ENCODE measurements at places on chromosomes 7 and 10.

GRCh38 chr7:30800785-30801252 lies 29.6 kb downstream of the MINDY4 start:
- DNase-seq, result no peak

- no peak for DNase-seq
These were observed 24.4 kb downstream of the CACNA2D1 start for GRCh38 chr7:82419200-82419599.

GRCh38 chr10:123945325-123945920 lies 53.8 kb upstream of the CPXM2 start:
- no peak for DNase-seq

DNA sequence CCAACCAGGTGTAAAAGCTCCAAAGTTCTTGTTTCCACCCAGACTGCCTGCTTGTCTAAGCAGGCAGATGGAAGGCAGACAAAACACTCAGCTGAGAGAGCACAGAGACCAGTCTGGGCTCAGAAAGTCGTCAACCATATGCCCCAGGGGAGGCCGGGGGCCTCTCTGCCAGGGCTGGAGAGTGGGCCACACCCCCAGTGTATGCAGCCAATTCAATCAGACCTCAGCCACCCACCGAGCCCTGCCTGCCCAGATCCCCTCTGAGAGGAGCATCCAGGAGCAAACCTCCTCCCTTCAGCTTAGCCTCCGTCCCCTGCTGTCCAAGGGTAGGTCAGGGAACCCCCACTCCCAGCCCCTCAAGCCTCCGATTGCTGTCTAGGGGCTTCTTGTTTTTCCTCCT lies 196.3 kb downstream of the LSM5 start:
- no peak for DNase-seq

DNA sequence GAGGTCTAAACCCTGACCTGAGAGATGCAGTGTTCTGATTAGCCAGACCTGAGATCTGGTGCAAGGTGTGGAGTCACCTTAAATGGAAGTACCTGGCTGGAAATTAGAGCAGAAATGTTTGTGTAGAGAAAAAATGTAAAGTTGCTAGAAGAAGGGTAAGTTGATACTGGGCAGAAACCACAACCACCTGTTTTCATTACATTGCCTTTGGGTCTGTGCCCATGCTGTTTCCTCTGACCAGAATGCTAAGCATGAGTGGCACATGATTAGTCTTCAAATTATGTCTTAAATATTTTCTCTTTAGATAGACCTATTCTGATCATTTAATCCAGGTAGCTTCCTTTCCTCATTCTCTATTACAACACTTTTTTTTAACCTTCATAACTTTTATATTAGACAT lies 69.0 kb downstream of the CASD1 start:
- no peak for DNase-seq

DNA sequence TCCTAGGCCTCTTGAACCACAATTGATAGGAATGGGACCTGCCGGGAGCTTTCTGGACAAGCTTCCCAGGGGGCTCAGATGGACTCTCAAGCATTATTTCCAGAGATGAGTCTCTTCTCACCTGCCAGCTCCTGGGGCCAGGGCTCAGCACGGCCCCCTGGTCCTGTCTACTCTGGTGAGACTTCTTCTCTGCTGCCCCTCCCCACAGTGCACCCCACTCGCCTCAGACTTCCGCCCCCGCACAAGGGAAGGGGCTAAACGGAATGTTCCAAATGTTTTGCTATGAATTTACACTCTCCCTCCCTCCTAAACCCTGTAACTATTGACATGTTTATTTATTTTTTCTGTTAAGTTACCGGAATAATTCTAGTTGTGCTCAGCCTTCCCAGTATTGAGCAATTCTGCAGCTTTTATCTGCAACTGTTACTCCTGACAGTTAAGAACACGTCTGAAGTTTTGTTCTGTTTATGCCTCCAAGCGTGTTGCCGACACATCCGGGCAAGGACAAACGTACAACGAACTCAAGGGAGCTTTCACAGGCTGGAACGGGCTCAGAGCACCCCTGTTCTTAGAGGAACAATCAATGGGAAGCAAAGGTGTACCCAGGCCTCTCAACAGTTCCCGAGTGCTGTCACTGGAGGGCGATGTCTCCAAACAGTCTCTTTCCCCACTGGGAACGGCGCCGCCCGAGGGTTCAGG lies 55.2 kb downstream of the FHIP2A start:
- no peak for DNase-seq

GRCh38 chr10:128633864-128634540 lies 507.8 kb upstream of the MKI67 start:
- DNase-seq, result no peak

- no peak for DNase-seq
These were observed 935 bp downstream of the ZNF273 start for GRCh38 chr7:64904008-64904407.

DNA sequence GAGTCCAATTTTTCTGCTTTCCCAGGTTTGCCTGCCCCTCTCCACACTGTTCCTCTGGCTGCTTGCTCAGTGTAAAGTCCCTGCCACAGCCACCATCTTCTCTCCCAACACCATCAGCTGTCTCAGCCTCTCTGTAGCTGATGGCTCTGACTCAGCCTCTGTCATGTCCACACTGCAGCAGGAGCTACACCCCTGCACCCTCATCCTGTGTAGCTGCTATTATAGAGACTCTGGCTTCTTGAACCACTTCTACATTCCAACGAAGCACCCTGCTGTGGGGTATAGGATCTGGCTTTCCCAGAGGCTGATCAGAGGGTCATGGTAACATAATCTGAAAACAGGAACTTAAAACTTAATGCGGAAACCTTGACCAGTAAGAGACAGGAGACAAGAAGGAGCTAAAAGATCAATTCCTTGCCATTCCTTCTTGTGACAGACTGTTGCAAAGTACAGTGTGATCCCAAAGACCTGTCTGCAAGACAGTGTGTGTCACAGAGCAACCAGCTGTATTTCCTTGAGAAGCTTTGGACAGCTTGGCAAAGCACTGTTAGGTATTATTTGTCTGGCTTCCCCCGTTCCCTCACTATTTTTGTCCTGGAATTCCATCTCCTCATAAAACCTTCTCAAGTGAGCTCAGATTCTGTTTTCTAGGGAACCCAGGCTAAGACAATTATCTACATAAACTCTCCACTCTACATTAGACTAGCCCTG lies 42.3 kb downstream of the NRCAM start:
- DNase-seq, result no peak

GRCh38 chr10:101965075-101965765 lies 90.8 kb downstream of the ARMH3 start:
- no peak for DNase-seq

DNA sequence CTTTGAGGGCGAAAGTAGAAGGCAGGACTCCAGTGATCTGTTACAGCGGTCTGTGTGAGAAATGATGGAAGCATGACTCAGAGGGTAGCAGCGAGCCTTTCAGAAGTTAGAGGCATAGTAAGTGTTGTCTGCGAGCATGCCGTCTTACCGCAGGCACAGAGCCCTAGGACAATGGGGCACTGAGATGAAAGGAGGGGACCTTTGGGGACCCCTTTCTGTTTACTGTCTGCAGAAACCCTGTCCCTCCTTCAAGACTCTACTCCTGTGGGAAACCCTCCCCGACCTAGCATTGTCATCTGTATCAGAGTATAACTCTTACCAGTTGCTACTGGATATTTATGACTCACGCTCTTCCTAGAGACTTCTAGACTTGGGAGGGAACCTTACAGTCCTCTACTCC lies 87.2 kb upstream of the AGK start:
- no peak for DNase-seq

DNA sequence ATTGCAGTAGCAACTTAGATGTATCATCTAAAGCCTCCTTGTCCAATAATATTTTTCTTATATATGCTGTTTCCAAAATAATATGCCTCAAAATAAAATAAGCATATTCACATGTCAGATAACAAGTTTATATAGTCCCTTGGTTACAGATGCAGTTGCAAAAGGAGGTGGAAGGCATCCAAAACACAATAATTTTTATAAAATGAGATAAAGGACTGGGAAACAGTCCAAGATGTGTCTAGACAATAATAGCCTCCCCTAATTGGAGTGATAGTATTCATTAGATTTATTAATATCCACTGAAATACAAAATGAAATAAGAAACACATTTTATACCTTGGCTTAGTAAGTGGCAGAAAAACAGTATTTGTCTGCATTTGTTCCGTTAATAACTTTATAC lies 30.3 kb downstream of the BCAP29 start:
- no peak for DNase-seq

DNA sequence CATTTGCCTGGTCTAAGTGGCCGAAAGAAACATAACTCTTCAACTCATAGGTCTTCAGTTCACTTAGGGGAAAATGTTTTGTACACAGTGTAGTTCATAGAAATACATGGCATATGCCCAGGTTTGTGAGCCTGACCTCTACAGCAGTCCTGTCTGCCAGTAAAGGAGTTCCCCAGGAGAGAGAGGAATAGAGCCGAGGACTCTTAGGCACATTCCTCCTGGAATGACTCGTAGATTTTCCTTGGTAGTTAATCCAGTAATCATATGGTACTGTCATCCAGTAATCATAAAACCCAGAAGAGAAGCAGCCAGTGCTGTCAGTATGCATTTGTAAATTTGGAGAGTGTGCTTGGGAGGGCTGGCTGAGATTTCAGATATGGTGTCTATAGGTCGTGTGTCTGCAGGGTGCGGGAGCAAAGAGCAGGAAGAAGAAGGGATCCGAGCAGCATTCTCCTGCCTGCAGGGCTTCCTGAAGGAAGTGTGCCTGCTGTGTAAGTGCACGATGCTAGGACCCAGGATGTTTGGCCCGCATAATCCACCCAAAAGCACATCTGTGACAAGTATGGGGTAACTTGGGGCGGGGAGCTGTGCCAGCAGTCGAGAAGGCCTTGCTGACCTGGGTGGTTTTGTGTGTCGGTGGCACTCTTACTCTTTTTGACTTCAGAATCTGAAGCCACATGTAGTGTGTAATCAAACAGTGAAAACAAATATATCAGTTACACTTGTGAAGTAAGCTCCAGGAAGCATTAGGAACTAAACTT lies 13.9 kb downstream of the EIF4H start:
- DNase-seq, result no peak

DNA sequence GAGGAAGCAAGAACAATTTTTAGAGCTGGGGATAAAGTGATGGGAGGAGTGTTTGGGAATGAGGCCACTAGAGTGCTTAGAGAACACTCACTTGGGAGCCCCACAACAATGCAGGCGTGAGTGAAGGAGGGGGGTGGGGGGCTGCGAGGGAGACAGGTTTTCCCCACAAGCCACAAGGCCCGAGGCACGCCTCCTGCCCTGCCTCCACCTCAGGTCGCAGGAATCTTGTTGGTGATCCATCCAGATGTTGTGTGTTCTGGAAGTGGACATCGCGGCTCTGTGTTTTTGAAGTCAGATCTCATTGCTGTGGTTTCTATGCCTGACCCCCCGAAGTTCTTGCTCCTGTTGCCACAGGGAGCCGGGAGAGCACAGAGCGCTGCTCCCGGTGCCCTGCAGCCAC lies 178.0 kb upstream of the BMPER start:
- DNase-seq, result no peak

DNA sequence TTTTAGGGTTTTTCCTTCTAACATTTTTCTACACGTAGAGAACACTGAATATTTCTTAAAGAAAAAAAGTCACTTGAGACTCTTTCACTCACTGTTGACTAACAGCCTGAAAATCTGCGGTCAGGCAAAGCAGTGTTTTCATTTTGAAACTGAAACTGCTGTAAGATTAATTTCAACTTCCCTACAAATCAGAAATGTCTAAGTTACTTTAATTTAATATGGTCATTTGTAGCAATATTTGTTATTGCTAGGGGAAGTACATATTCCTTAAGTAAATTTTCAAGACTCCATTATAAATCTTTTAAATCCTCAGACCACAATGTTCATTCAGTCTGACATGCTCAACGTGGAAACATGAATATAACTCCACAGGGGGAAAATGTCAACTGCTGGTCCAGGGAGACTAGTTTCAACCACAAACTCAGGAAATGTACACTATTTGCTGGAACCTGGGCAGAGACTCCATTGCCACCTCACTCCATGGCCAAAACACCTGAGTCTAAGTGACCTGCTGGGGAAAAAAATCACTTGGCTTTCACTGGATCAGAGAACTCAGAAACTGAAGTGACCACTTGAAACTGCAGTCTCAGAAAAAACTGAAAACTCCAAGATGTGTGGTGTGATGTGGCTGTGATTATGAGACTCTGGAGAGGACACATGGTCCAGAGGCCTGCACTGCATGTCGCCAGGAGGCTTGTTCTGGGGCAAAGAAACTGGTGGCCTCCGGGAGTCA lies 161.2 kb downstream of the TAX1BP1 start:
- DNase-seq, result no peak

- DNase-seq, result no peak
These were observed 75.2 kb downstream of the ZNF22 start for GRCh38 chr10:45075826-45076380.

DNA sequence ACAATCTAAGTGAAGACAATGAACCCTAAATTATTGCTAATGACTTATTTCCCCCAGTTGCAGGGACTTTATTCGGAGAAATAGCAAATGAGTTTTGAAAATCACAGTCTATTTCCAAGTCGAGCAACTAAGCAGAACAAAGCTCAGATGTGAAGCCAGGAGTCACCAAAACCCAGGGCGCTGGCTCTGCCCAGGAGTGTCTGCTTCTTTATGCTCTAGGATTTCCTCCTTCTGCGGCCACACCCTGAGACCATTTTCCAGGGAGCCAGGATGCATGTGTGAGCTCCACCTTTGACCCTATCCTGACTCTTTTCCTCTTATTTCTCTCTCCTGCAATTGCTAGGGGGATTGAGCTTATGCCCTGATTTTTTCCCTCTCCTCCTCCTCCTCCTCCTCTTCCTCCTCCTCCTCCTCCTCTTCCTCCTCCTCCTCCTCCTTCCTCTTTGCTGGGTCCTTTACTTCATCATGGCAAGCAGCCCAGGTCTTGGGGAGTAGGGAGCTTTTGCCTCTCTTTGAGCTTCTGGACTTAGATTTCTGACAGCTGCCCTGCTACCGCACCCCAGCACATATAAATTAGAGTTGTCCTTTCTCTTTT lies 234.4 kb downstream of the ARL4A start:
- DNase-seq, result no peak

- no peak for DNase-seq
These were observed 39.5 kb upstream of the DMBT1 start for GRCh38 chr10:122521011-122521410.

DNA sequence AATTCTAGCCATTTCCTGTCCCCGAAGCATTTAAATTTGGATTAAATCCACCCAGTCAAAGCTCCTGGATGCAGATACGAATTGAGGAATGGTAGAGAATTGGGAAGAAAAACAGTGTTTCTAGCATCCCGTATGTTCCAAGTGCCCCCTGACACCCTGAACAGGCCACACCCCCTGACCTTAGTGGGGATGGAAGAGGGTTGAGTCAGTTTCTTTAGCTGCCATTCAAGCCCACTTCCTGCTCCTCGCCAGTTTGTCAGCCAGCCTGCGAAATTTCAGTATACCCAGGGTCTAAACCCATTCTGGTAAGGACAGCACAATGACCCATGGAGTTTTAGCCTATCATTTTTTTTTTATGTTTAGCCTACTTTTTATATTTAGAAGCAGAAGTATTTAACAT lies 101.1 kb downstream of the PKD1L1 start:
- no peak for DNase-seq

GRCh38 chr7:132742189-132742612 lies 165.9 kb upstream of the PLXNA4 start:
- no peak for DNase-seq

GRCh38 chr10:17835688-17836087 lies 26.5 kb downstream of the MRC1 start:
- DNase-seq, result no peak
